ENCODE measurements at places on chromosomes 3 and 15.

- peaks cover 22% of the 10 kb centered on the region for H3K27me3 ChIP-seq
- no peaks in the 10 kb centered on the region for H3K36me3 ChIP-seq
- H3K4me3 ChIP-seq = no peak overlapping the region
- no peak for DNase-seq
- peaks cover 2% of the 10 kb centered on the region for H3K4me1 ChIP-seq
Observed at GRCh38 chr15:69154684-69155083, 5.8 kb upstream of the GLCE start.

DNA sequence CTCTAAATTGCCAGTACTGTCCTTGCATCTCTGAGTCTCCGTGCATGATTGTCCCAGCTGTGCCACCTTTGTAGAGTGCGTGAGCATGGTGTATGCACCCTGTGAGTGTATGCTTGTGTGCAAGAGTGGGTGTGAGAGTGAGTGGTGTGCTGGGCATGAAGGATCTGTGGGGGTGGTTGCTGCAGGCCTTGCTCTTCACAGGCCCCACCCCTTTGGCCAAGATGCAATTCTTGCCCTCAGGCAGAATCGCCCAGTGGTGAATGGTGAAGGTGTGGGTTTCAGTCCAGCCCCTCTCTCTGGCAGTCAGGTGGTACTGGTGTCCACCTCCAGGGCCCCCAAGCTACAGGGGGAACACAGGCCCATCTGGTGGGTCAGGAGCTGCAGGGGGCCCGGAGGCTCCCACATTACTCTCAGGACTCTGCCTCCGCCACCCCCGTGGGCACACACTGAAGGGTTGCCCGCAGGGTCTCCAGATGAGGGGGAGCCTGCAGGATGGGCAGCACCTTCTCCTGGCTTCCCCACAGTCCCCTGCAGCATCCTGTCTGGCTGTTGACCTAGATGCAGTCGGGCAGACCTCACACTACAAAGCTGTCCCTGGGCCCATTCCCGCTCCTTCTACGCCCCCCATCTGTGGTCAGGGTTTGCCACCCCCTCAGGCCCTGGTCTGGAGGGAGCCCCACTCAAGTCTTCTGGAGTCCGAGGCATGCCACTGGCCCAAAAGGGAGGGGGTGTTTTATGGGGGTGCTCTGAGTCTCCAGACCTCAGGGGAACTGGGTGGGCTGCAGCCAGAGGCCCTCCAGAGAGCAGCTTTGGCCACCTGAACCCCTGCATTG lies 8.3 kb upstream of the ROPN1B start:
- H3K36me3 ChIP-seq = no peaks in the 10 kb centered on the region
- H3K4me1 ChIP-seq = no peaks in the 10 kb centered on the region
- DNase-seq = no peak
- no peak overlapping the region for H3K4me3 ChIP-seq

GRCh38 chr3:132332508-132332907 lies 15.3 kb downstream of the ACP3 start:
- no peaks in the 10 kb centered on the region for H3K4me1 ChIP-seq
- no peak overlapping the region for H3K4me3 ChIP-seq
- H3K27ac ChIP-seq = no peak overlapping the region
- no peak for DNase-seq
- H3K36me3 ChIP-seq = no peaks in the 10 kb centered on the region

DNA sequence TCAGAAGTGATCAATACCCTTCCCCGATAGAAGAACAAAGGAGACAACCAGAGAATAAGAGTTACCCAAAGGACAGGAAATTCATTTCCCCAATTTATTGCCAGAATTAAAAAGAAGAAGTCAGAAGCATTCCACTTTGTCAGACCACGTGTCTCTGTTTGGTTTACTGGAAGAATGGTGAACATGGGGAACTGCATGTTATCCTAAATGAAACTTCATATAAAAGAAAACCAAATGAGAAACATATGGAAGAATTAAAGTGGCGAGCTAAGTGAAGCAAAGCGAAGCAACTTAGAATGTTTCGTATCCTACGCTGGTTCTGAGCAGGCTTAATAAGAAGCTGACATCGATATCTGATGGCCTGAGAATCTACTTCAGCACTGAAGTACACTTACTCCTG lies 190.7 kb downstream of the MAGI1 start:
- no peaks in the 10 kb centered on the region for H3K4me1 ChIP-seq
- no peak overlapping the region for H3K27ac ChIP-seq
- no peak overlapping the region for H3K4me3 ChIP-seq
- DNase-seq = no peak
- H3K36me3 ChIP-seq = no peaks in the 10 kb centered on the region

DNA sequence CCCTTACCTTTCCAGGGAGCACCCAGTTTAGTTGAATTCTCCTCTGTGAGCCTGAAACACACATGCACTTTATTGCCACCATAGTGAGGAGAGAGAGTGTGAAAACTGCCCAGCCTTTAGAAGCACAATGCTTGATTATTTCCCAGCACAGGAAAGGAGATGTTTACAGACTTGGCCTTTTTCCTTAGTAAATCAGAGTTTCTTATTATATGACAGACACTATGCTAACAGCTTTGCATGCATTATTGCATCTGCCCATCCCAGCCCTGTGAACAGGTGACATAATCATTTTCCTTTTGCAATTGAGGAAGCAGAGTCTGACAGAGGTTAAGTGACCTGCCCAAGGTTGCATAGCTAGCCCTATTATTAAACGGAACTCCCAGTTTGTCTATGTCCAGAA lies 36.5 kb downstream of the CAPN3 start:
- H3K27ac ChIP-seq = no peak overlapping the region
- H3K36me3 ChIP-seq = no peaks in the 10 kb centered on the region
- no peaks in the 10 kb centered on the region for H3K27me3 ChIP-seq
- H3K4me3 ChIP-seq = no peak overlapping the region
- no peak for DNase-seq

- H3K4me3 ChIP-seq = no peak overlapping the region
- H3K4me1 ChIP-seq = no peaks in the 10 kb centered on the region
- no peak for DNase-seq
- H3K27me3 ChIP-seq = no peaks in the 10 kb centered on the region
- H3K36me3 ChIP-seq = no peaks in the 10 kb centered on the region
Observed at GRCh38 chr3:143875546-143875945, 27.3 kb upstream of the SLC9A9 start.

GRCh38 chr15:95085056-95085455 lies 853.7 kb downstream of the MCTP2 start:
- no peak for DNase-seq
- H3K36me3 ChIP-seq = no peaks in the 10 kb centered on the region
- H3K4me1 ChIP-seq = no peaks in the 10 kb centered on the region
- no peak overlapping the region for H3K4me3 ChIP-seq

DNA sequence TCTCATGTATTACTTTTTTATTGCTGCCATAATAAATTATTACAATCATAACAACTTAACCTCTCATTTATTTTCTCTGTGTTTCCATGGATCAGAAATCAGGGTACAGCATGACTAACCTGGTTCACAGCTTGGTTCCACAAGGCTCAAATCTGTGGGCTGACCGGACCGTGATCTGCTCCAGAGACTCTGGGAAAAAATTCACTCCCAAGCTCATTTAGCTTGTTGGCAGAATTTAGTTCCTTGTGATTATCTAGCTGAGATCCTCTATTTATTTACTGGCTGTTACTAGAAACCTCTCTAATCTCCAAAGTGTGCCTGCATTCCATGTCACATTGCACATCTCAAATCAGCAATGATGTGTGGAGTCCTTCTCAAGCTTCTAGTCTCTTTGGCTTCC lies 386.6 kb downstream of the DIPK2A start:
- DNase-seq = no peak
- no peaks in the 10 kb centered on the region for H3K4me1 ChIP-seq
- no peak overlapping the region for H3K4me3 ChIP-seq
- H3K27me3 ChIP-seq = no peaks in the 10 kb centered on the region
- H3K27ac ChIP-seq = no peak overlapping the region
- H3K36me3 ChIP-seq = no peaks in the 10 kb centered on the region

GRCh38 chr3:127455541-127456450 lies 134.7 kb downstream of the TPRA1 start:
- H3K27me3 ChIP-seq = no peaks in the 10 kb centered on the region
- peaks cover 11% of the 10 kb centered on the region for H3K4me1 ChIP-seq
- no peak overlapping the region for H3K27ac ChIP-seq
- no peaks in the 10 kb centered on the region for H3K36me3 ChIP-seq

- H3K4me3 ChIP-seq = no peak overlapping the region
- no peaks in the 10 kb centered on the region for H3K27me3 ChIP-seq
- no peaks in the 10 kb centered on the region for H3K36me3 ChIP-seq
- H3K4me1 ChIP-seq = no peaks in the 10 kb centered on the region
- DNase-seq = no peak
- no peak overlapping the region for H3K27ac ChIP-seq
Observed at GRCh38 chr3:157104928-157105652, 54.9 kb downstream of the CCNL1 start.

DNA sequence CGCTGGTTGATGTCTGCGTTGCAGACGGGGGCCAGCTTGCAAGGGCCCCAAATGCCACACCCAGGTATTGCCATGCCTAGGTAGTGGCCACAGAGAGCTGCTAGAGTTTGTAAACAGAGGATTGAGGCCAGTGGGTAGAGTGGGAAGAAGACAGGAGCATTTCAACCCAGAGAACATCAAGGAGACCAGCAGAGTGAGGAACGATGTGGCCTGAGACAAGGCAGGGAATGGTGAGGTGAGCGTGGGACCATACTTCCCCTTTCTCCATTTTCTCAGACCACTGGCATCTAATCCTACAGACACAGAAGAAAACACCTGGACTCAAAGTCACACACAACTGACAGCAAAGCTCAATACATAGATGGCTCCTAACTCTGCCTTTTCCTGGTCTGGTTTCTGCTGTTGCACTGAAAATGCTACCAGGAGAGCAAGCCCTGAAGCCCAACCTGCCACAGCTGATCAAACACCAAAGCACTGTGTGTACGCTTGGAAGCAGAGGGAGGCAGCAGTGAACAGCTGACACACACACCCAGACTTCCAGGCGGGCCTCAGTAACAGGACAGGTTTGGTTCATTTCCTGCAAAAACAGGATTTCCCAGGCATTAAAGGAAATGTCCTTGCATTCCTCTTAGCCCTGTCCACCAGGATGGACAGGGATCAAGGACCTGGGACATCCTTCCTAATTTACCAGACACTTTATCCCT lies 1.6 kb downstream of the FAM174B start:
- H3K27ac ChIP-seq = peak overlapping the region; percentile 64
- peaks cover 39% of the 10 kb centered on the region for H3K4me1 ChIP-seq
- no peaks in the 10 kb centered on the region for H3K36me3 ChIP-seq
- DNase-seq = no peak
- H3K4me3 ChIP-seq = peak overlapping the region; percentile 53

GRCh38 chr3:105829871-105830622 lies 38.8 kb downstream of the CBLB start:
- no peak overlapping the region for H3K4me3 ChIP-seq
- no peaks in the 10 kb centered on the region for H3K4me1 ChIP-seq
- DNase-seq = no peak
- H3K27ac ChIP-seq = no peak overlapping the region
- H3K36me3 ChIP-seq = no peaks in the 10 kb centered on the region
